ENCODE measurements at places on chromosomes 3 and 15.

DNA sequence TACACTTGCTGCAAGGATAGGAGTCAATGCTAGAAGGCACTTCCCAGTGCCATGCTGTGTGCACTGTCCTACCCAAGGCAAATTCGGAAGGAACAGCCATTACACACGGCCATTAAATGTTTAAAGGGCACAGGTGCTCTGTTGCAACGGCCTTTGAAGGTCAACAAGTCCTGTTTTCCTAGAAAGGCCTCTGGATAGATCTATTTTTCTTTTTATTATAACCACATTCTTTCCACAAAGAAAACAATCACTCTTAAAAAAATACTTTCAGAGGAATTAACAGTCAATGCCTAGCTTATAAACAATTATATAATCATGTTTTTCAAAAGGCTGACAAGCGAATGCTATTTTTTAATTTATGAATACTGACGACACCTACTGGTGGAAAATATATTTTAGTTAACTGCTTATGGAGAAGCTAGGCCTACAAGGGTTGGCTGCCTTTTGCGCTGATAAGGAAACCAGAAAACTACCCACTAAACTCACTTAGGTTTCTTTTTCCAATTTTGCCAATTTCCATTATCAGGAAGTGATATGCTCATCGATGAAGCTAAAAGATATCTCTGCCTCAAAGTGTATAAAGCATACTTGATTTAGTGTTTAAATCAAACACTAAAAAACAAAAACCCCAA is 2.4 kb downstream of the ARHGEF3 start:
- peak; percentile 36 for DNase-seq

GRCh38 chr15:23497710-23498111 is 50.7 kb upstream of the GOLGA6L2 start:
- no peak for DNase-seq

GRCh38 chr15:46856839-46857502 is 860.3 kb upstream of the SEMA6D start:
- DNase-seq: no peak

GRCh38 chr15:81195339-81195864 is 1.3 kb upstream of the IL16 start:
- DNase-seq: no peak

DNA sequence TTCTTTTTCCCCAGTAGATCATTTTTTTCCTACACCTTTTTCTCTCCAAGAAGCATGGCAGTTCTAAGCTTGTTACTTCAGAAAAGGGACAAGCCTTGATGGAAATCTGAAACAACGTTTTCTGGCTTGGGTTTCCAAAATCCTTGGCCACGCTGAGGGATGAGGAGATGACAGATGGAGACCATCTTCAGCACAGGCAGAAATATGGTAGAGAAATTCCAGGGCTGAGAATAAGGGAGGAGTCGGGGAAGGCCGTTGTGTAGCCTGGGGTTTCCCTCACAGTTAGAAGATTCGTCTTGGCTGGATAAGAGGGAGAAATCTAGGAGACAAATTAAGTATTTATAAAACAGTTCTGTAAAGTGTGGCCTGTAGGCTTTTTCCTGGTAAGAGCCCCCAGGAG is 33.9 kb upstream of the STT3B start:
- DNase-seq: no peak

- no peak for DNase-seq
Observed at GRCh38 chr15:95018888-95019545, 787.7 kb downstream of the MCTP2 start.
